Activated T-cell treated with anti-CD3 and anti-CD28 coated beads for 4 hours (primary cell): ENCODE measurements at places on chromosomes 11 and 22.

- no peak for DNase-seq
Observed at GRCh38 chr11:2366276-2366675, 10.8 kb upstream of the CD81 start.

- no peak for DNase-seq
Observed at GRCh38 chr11:83057721-83058120, 14.0 kb downstream of the RAB30 start.

GRCh38 chr11:69435161-69435986 is 46.1 kb upstream of the LINC01488 start:
- DNase-seq: no peak

- no peak for DNase-seq
Observed at GRCh38 chr11:2827256-2827655, 58.3 kb downstream of the CDKN1C start.

GRCh38 chr11:35823742-35824298 is 120.0 kb upstream of the LDLRAD3 start:
- no peak for DNase-seq

DNA sequence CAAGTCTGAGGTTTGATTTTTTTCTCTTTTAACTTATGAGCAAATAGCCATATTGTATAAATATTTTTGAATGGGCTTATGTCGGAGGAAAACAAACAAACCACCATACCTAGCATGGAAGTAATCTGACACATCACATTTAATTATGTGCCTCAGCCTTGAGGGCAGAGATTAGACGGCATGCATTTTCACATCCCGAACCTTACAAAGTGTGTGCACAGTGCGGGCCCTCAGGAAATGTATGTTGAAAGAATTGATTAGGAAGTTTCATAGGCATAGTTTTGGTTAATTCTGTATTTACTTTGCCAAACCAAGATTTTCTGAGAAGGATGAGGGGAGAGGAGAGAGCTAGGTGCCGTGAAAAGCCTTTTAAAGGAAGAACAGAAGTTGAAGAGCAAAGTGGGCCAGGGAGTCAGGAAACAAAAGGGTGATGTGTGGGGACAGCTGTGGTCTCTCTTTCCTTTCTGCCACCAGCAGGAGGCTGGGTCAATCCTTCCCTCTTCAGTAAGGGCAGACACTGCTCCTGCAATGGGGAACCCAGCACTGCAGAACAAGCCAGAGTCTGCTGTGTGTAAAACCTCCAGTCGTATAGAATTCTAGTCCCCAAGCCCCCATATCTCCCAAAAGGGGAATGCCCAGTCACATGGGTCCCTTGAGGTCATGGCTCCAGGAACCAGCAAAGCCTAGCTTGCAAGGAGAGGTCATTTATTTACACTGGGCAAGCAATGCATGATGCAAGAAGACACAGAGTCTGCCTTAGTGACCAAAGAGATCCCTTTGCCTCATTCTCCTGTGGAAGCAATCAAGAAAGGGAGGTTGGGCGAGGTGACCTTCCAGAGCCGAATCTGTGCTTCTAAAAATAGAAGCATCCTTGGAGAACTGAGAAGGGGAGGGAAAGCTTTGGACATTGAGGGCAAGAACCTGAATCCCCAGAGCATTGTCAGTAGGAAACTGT is 71.1 kb upstream of the OLFML1 start:
- no peak for DNase-seq

GRCh38 chr22:38335077-38335476 is 17.8 kb upstream of the CSNK1E start:
- no peak for DNase-seq
